Tibial artery (tissue), 4 donors: ENCODE measurements at places on chromosomes 7 and 10.

- peak; percentile 91 for DNase-seq
Observed at GRCh38 chr7:56091591-56091990, 1.2 kb downstream of the PHKG1 start.

DNA sequence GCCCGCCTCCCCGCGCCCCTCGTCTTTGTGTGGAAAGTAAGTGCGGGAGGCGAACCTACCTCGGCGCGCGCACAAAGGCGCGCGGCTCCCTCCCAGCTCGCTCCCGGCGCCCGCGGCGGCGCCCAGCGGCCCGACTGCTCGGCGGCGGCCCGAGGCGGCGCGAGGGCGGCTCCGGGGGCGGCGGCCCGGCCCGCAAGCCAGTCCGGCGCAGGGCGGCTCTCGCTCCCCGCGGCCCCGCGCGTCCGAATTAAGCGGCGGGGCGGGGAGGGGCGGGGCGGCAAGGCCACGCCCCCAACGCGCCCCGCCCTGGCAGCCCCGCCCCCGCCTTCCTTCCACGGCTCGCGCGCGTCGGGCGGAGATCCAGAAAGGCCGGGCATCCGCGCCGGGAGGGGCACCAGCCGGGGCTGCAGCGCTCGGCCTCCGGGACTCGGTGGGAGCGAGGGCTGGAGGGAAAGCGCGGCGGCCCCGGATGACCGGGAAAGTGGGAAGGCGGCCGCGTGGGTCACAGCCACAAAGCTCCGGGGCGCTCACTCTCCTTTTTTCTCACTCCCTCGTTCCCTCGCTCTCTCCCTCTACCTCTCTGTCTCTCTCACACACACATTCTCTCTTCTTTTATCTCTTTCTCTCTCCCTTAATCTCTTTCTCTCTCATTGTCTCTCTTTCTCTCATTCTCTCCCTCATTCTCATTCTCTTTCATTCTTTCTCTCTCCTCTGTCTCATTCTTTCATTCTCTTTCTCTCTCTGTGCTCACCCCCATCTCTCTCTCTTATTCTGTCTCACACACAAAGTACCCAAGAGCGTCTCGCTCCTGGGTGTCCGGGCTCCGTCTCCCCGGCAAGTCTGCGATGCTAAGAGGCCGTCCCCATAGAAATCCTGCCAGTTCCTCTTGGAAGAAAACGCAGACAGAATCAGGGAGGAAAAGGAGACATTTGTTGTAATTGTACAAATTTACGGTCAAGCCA, 170.2 kb downstream of the FAM107B start:
- peak; percentile 92 for DNase-seq

- DNase-seq = no peak
Observed at GRCh38 chr7:38276096-38276877, 2.9 kb upstream of the TARP start.

- DNase-seq = no peak
Observed at GRCh38 chr10:89889606-89890005, 188.2 kb downstream of the KIF20B start.

- no peak for DNase-seq
Observed at GRCh38 chr7:136150311-136150710, 173.2 kb upstream of the MTPN start.

- peak; percentile 58 for DNase-seq
Observed at GRCh38 chr10:62594093-62594520, 210.4 kb upstream of the ADO start.

DNA sequence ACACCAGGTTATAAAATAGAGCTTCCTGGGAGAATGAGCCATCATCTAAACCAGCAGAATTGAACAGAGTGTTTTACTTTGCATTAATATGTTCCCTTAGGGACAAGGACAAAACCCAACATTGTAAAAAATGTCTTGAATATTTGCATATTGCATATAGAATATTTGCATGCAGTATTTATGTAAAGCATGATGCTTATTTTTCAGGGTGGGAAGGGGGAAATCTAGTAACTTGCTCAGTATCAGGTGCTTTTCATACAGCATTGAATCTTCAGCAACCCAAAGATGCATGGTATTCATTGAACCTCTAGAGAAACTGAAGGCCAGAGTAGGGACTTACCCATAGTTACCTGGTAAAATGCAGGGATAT, 409.2 kb upstream of the ZMIZ1 start:
- no peak for DNase-seq

- no peak for DNase-seq
Observed at GRCh38 chr10:58475322-58476277, 37.1 kb upstream of the BICC1 start.

GRCh38 chr10:43599333-43599732, 6.9 kb upstream of the ZNF485 start:
- no peak for DNase-seq

- DNase-seq = peak; percentile 81
Observed at GRCh38 chr10:14751921-14752320, 22.8 kb downstream of the FAM107B start.

- DNase-seq = no peak
Observed at GRCh38 chr10:114024876-114025610, 18.6 kb upstream of the ADRB1 start.

- peak; percentile 90 for DNase-seq
Observed at GRCh38 chr10:103244666-103245271, 918 bp upstream of the RPEL1 start.

DNA sequence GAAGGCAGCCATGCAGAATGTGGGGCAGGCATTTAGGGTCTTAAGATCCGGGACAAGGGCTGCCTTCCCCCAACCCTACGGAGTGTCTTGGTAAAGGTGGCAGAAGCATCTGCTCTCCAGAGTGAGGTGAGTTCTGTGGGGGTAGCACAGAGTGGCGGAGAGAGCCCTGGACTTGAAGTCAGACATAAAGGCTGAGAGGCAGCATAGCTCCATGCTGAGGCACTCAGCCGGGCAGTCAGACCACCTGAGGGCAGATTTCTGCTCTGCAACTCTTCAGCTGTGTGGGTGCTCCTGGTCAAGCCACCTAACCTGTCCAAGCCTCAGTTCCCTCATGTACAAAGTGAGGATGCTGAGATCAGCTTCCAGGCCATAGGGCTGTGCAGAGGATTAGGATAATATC, 81.0 kb downstream of the CRTAC1 start:
- no peak for DNase-seq

GRCh38 chr10:61993711-61994401, 92.4 kb downstream of the ARID5B start:
- DNase-seq = no peak

GRCh38 chr10:132542819-132543218, 5.2 kb downstream of the INPP5A start:
- peak; percentile 20 for DNase-seq

DNA sequence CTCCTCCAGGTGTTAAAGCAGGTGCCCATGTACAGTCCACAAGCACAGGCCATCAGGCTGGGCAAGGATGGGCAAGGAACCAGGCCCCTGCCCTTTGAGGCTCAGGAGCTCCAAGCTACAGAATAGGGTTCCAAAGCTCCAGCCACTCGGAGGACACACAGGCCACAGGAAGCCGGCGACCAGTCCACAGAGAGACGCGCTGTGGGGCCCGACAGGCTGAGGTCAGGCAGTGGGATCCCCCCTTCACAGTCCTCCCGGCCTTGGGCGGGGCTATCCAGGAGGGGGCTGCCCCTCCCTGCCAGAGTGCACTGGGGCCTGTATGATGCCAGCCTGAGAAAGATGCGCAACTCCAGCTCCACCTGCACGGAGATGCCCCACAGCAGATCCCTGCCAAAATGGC, 34.0 kb downstream of the MAD1L1 start:
- no peak for DNase-seq

DNA sequence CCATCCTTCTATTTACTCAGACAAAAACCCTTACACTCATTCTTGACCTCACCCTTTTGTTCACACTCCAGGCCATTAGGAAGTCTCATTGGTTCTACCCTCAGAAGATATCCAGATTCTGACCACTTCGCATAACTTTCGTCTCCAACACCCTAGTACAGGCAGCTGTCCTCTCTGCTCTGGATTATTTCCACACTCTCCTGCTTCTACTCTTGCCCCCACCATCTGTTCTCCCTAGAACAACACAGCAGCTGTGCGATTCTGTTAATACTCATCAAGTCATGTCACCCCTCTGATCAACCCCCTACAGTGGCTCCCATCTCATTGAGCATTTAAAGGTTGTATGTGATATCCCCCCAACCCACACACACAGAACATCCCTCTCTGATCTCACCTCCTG, 15.5 kb upstream of the TRIL start:
- no peak for DNase-seq
